ENCODE measurements at places on chromosomes 4 and X. TPM values are rescaled to one million over a fixed set of nuclear protein-coding genes. Genes with fewer than 3 reads are reported as not detected.

- DNase-seq: no peak
Measured at GRCh38 chr4:57132743-57133137, 22.6 kb upstream of the IGFBP7 start.

- DNase-seq: no peak
Measured at GRCh38 chr4:41299486-41299885, 42.8 kb downstream of the UCHL1 start.

DNA sequence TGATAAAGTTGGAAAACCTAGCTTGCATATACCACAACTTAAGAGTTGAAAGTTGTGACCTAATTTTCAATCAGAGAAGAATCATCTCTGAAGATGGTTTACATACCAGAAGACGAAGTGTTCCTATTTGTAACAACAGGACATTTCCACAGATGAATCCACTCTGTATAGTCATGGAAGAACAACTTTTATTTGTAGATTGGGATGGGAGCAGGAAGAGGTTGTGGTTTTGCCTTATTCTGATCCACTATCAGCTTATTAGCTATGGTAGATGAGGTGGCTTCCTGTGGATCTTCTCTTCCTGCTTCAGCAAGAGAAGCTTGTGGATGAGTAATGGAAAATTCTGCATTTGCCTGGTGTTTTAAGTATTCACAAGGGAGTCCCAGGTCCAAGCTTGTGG, 18.6 kb upstream of the SUPT20HL1 start:
- DNase-seq: no peak

DNA sequence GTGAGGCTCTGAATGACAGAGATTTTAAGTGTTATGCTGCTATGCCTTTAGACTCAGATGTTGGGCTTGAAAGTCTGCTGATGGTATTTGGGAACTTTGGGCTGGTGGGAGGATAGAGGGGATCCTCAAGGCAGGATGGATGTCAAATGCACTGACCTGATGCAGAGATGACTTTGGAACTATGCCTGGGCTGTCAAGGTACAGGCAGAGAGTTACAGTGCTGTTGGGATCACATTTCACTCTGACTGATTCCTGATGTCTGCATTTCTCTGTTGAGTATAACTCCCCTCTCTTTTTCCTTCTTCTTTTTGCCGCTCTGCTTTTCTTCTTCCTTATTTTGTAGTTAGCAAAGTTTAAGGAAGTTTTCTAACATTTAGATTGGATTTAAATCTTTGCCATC, 271.8 kb upstream of the ARX start:
- peak; percentile 14 for DNase-seq

- no peak for DNase-seq
Measured at GRCh38 chrX:108126661-108127060, 35.1 kb downstream of the ATG4A start.

Gene RBM47
- polyA plus RNA-seq: 83.6 TPM

Gene WNK3
- polyA plus RNA-seq: 3.7 TPM

Gene TCEAL9
- 205 TPM for polyA plus RNA-seq

Gene ERAS
- not detected for polyA plus RNA-seq

Gene USP11
- polyA plus RNA-seq: 148 TPM

Data from left renal cortex interstitium (tissue), 4 donors.